ENCODE measurements at places on chromosomes 16 and 17.

- no peak for DNase-seq
These were observed at the start of gene MRC2 for GRCh38 chr17:62627219-62627903. MRC2 (plus strand) TSS chr17:62627670; CDS start chr17:62627803, 133 bp downstream.

DNA sequence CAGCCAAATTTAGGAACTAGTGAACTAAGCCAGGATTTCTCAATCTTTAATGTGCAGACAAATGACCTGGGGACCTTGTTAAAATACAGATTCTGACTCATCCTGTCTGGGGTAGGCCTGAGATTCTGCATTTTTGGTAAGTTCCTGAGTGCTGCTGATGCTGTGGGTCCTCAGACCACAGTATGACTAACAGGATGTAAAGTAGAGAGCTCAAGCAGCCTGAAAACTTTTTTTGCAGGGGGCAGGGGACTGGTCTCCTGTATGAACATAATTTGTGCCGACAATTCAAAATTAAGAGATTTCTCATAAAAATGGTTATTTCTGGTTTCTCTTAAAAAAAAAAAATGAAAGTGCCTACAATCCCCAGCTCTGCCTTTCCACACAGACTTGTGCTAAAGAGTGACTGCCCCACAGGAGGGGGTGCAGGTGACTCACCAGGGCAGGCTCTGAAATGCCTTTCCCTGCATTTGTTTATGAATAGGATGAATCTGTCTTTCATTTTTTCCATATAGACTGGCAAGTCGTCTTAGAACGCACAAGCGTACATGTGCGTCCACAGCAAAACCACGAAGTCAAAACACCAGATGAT lies 271.5 kb downstream of the PHKB start:
- DNase-seq, result no peak

- DNase-seq, result no peak
These were observed 144.8 kb upstream of the RPH3AL start for GRCh38 chr17:497241-498034.

GRCh38 chr17:17718251-17718650 lies 37.0 kb downstream of the RAI1 start:
- DNase-seq, result no peak

DNA sequence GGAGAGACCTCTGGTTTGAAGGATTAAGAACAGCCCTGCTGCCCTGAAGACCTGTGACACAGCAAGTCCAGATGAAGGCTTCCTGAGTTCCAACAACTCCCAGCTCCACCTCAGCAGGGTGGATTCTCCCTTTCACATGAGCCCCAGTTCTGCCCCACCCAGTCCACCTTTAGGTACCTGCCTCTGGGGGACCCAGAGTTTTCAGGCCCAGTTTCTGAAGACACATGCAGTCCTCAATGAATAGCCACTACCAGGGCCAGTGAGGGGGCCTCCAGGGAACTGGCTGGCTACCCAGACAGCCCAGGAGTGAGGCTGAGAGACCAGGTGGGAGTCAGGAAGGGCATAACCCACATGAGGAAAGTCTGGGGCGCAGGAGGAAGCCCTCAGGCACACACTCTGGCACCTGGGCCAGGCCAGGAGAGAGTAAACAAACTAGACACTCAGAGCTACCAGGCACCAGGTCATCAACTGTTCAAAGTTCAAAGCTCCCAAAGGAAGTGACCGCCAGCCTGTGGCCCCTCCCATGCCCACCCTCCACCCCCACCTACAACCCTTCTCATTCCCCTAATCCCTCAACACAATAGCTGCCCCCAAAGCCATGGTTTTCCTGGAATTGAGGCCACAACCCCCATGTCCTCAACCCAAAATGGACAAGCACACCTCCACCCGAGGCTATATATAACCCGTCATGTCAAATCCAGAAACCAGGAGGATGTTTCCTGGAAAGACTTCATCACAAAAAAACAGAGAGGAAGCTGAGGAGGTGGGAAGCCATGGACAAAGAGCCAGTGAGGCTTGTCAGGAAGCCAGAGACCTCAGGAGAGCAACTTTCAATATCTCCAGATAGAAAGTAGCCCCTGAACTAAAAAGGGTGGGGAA lies 2.1 kb downstream of the MYO18A start:
- no peak for DNase-seq

DNA sequence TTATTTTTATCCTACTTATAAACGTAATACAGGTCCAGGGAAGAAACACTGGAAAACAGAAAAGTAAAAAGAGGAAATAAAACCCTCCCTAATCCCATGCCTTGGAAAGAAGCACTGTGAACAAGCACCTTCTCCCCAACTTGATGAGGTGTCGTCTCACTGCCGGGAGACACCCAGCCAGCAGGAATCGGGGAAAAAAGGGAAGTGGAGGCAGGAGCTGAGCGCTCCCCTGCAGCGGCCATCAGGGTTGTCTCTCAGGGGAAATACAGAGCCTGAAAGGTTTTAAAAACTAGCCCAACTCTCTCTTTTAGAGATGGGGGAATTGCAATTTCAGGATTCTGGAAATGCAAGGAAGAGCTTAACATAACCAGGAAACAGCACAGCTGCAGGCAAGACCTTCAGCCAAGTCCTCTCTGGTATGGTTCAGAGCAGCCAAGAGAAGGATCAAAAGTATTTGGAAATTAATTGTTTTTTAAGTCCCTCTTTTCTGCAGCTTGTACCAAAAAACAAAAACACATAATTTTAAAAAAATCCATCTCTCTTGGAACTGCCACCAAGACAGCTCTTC lies 96.3 kb upstream of the RCVRN start:
- no peak for DNase-seq

DNA sequence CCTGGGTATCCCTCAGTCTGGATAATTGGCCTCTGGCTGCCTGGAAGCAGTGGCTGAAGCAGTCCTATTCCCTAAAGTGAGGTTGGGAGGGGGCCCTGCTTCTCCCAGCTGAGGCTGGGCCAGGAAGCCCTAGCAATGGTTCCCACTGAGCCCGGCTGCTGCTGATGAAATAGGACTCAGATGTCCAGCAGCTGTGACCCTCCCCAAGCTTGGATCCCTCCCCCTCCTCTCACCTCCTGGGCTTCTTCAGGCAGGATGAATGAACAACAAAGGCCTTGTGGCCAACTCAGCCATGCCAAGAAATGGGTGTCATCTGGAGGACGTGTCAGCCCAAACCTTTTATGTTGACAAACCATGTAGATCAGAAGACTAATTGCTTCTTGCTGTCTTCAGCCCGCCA lies 42.0 kb downstream of the AXIN2 start:
- DNase-seq, result no peak

DNA sequence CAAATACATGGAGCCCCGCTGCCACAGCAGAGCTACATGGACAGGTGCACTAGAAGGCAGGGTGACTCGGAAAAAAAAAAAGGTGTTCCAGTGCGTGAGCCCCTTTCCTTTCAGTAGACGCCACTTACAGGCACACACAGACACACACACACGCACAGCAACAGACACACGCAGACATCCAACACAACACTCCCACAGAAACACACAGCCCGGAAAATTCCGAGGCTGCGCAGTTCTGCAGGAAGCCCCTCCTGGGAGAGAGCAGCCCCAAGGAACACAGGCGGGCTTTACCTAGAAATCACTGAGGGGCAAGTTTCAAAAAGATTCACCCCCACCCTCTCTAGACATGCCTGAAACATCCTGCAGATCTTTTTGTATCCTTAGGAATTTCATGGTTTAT lies 136.0 kb upstream of the WSB1 start:
- DNase-seq, result no peak

DNA sequence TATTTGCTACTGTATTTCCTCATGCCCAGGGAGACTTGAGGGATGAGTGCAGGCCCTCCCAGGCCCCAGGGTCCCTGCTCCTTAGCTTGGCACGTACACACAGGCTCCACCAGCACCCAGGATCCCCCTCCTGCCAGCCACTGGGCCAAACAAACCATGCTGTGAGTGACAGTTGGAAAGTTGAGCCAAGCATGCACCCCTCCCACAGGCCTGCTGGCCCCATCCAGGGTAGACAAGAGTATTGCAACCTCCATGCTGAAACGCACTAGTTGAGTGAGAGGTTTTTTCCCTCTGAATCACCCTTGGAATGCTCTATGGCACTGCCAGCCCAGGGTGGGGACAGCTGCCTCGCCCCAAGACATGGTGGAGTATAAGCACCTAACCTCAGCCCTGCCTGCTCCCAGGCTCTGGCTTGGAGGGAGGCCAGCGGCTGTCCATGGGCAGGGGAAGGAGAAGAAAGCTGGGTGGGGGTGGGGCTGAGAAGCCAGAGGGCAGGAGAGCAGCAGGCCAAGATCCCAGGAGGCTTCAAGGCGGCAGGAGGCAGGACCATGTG lies 49.6 kb downstream of the PITPNM3 start:
- DNase-seq, result no peak

Measured in T follicular helper cell (primary cell).